ENCODE measurements at places on chromosomes 5 and 9.

- DNase-seq, result no peak
These were observed 128.8 kb upstream of the PANK3 start for GRCh38 chr5:168707716-168708695.

GRCh38 chr9:132037458-132037857, 42.2 kb downstream of the MED27 start:
- DNase-seq, result no peak

GRCh38 chr5:1509346-1510085, 14.2 kb downstream of the LPCAT1 start:
- peak; percentile 56 for DNase-seq

DNA sequence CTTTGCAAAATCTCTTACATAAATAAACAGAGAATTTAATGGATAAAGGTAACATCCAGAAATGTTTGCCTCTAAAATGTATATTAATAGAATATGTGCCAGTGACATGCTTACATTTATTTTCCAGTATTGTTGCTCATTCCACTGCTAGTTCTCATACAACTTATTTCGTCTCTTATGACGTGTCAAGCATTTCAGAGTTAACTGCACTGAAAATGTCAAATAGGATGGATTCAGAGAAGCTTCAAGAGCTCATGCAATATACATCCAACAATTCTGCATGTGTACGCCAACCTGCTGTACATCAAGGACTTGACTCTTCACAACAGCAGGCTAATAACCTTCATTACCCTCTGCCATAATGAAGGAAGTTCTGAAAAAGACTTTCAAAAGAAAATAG, 386.2 kb upstream of the IZUMO3 start:
- no peak for DNase-seq

DNA sequence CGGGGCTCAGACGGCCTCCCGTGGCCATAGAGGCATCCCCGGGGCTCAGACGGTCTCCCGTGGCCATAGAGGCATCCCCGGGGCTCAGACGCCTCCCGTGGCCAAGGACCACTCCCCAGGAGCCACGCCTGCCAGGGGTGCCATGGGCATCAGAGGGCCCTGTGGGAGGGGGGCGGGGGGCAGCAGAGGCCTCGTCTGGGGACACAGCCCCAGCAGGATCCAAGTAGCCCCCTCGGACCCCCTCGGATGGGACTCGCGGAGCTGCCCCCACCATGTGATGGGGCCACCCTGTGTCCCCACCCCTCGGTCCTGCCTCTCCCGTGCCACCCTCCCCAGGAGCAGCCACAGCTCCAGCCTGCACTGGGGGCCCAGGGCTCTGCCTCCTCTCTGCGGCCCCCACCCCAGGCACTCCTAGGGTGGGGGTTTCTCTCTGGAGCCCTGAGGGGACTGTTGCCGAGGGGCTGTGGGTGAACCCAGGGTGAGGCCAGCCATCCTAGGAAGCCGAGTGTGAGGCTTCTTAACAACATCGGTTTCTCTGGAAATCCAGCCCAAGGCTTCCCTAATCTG, 2.5 kb downstream of the ENTPD8 start:
- DNase-seq, result peak; percentile 47

- no peak for DNase-seq
These were observed 388.3 kb downstream of the ANXA1 start for GRCh38 chr9:73539881-73540390.

- DNase-seq, result no peak
These were observed 27.8 kb downstream of the ADRA1B start for GRCh38 chr5:159944056-159944600.

- no peak for DNase-seq
These were observed 140.1 kb downstream of the TMEM38B start for GRCh38 chr9:105834404-105834803.
